Spleen (tissue), 13 donors: ENCODE measurements at places on chromosomes 7 and 10. TPM values are rescaled to one million over a fixed set of nuclear protein-coding genes. Genes with fewer than 3 reads are reported as not detected.

- no peak for DNase-seq
Observed at GRCh38 chr7:85103962-85104361, 82.9 kb downstream of the SEMA3D start.

ACTL6B gene
- not detected for total RNA-seq

DNA sequence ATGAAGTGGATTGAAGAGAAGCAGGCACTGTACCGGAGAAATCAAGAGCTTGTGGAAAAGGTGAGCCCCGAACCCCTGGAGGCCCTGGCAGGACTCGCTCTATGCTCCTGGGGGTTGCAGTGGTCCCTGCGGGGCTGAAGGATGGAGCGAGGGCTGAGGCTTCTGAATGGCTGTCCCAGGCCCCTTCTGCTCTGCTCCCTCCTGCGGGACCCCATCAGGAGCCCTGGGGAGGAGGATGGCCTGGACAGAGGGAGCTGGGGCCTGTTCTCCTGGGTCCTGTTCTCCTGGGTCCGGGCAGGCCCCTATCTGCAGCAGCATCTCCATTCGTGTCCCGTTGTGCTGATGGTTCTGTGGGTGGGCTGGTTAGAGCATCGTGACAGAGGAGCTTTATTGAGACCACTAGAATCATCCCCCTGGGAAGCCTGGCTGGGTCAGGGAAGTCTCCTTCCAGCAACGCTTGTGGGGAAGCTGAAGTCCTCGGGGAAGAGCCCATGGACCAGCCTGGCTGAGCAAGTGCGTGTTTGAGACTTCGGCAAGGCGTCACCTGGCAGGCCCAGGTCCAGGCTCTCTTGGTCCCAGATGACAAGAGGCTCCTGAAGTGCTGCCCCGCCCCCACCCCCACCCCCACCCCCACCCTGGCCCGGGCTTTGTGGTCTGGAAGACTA lies 41.1 kb upstream of the DPYSL4 start:
- DNase-seq: peak; percentile 61

ASB4 gene
- not detected for total RNA-seq

TAF5 gene
- 4.0 TPM for total RNA-seq

GRCh38 chr7:17071866-17072265 lies 190.1 kb upstream of the AGR3 start:
- no peak for DNase-seq
